Stimulated activated CD4-positive, alpha-beta T cell treated with anti-CD3 and anti-CD28 coated beads, Interleukin-15, amount 100 ng/mL, for 1 hour (primary cell): ENCODE measurements at places on chromosomes 6 and 20.
A peak's percentile ranks its signal among the peaks of the same experiment; 100 is the strongest.

DNA sequence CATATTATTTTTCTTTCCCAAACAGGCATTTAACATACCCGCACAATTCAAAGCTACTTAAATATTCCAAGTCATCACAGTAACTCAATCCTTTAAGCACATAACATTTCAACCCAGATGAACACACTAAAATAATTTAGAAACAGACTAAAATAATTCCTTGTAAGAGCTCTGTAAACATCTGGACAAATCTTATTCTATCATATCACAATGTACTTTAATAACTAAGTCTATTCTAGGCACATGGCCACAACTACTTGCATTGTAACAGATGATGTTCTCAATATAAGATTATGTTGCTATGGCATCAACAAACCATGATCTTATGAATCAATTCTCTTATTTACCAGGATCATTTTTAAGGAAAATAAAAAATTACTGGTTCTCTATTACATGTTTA lies 123.2 kb upstream of the THEMIS start:
- DNase-seq = no peak

GRCh38 chr20:22904386-22904785 lies 130.7 kb upstream of the SSTR4 start:
- no peak for DNase-seq

DNA sequence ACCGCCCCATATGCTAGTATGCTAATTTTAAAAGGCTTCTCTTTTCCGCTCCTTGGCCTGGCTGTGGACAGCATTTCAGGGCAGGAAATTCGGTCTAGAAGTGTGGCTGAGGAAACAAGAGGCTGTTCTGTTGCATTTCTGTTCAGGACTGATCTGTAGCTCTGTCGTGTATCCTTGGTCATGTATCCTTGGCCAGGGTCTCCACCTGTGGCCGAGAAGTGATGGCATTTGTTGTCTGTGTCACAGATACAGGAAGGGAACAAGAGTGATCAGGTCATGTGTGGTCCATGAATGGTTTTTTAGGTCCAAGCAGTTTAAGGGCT lies 300.5 kb upstream of the SUPT3H start:
- no peak for DNase-seq

DNA sequence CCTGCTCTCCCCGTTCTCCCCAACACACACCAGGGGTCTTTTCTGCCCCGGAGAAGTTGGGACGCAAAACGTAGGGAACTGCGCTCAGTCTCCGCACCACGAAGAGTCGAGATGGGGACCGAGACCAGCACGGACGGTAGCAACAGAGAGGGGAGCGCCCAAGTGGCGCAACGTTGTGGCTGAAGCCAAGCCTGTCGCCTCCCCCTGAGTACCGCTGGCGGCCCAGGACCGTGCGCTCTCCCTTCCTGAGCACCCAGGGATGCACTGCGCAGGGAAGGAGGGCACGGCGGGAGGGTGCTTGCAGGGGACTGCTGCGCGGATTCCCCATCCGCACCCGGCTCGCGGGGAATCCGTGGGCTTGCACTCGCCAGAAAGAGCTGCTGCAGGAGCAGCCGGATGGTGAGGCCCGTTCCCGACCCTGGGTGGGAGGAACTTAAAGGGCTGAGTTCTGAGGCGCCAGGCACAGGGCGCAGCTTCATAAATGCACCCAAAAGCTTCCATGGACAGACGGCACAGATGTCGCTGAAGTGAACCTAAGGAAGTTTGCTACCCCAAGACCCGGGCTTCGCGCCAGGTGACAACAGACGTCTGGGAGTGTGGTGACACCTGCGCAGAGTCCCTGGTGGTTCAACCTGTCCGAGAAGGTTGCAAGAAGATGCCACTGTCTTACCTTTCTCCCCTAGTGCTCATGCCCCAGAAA lies 178.7 kb downstream of the TBXT start:
- DNase-seq = no peak

GRCh38 chr20:14996883-14997672 lies 659.7 kb upstream of the FLRT3 start:
- DNase-seq = no peak

DNA sequence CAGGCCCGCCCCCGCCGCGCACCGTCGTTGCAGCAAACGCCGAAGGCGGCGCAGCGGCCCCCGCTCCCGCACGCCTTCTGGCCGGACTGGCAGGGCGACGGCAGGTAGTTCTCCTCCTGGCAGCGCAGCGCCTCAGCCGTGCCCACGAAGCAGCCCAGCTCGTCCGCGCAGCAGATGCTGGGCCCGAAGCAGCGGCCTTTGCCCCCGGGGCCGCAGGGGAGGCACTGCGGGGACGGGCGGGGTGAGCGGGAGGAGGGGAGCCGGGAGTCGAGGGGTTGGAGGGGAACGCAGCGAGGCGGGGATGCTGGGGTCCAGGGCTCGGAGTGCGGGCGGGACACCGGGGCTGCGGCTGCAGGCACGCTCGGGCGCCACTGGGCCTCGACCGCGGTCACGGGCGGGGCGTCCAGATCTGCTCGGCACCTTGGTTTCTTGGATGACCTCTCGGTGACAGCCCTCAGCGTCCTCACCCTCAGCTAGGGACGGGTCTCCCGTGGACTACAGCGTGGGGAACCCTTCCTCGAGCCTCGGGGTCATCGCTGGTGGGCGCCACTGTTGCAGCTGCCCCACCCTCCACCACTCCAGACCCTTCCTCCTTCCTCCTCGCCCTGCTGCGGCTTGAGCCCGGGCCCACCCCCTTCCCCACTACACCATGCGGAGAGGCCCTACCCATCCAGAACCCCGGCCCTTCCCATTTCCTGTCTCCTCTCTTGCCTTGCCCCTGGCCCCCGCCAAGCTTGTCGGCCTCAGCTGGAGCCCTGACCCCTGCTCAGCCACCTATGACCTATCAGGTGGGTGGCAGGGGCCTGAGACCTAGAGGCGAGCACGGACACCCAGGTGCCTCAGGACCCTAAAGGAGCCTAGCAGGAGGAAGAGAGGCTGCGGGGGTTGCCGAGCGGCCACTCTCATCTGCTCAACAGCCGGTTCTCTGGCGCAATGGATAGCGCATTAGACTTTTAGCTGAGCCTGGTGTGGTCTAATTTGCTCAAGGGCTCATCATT lies 1.3 kb downstream of the AVP start:
- no peak for DNase-seq

DNA sequence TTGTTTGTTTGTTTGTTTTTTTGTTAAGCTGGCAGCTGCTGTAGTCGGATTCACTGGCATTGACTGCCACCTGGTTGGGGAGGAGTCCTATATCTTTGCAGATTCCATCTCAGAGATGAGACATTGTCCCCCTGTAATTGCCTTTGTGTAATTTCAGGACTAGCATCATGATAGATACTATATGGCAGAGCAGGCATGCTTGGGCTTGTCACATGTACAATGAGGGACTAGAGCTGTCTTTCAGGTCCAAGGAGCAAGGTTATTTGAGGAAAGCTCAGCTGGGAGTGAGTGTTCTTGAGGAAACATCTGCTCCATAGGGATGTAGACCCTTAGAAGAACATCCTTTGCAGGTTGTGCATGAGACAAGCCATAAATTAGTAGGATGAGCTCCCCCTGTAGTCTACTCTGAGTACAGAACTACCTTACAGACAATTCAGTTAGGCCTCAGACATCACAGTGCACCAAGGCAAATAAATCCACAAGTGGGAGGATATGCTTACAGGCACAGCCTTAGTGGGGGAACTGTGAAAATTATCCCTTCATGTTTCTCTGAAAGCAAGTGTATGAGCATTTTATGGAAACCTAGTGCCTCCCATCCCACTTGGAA lies 62.1 kb downstream of the BMP2 start:
- no peak for DNase-seq

GRCh38 chr6:2220154-2220553 lies 25.3 kb downstream of the GMDS start:
- DNase-seq = no peak

- no peak for DNase-seq
Observed at GRCh38 chr6:5235830-5236229, 24.9 kb downstream of the LYRM4 start.

GRCh38 chr20:7691647-7692269 lies 248.5 kb downstream of the HAO1 start:
- no peak for DNase-seq

- no peak for DNase-seq
Observed at GRCh38 chr20:32762754-32763201, 593 bp downstream of the DNMT3B start.

DNA sequence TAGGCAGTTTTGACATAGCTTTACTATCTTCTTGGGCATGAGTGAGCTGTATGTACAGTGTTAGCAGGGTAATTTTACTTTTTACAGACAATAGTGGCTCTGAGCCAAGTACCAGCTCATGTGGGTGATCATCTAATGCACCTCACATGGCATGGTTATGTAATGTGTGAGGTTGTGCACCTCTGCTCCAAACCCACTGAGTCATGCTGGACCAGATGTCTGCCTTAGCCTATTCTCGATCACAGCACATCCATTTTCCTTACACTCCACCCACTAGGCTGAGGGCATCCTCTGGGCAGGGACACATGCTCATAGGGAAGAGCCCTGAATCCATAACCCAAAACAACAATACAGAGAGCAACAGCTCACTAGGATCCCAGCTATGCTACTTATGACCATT lies 71.6 kb upstream of the FBXL4 start:
- no peak for DNase-seq

- DNase-seq = no peak
Observed at GRCh38 chr20:36542516-36543183, 1.3 kb downstream of the MYL9 start.

GRCh38 chr6:50128420-50129005 lies 78.8 kb upstream of the DEFB112 start:
- no peak for DNase-seq

DNA sequence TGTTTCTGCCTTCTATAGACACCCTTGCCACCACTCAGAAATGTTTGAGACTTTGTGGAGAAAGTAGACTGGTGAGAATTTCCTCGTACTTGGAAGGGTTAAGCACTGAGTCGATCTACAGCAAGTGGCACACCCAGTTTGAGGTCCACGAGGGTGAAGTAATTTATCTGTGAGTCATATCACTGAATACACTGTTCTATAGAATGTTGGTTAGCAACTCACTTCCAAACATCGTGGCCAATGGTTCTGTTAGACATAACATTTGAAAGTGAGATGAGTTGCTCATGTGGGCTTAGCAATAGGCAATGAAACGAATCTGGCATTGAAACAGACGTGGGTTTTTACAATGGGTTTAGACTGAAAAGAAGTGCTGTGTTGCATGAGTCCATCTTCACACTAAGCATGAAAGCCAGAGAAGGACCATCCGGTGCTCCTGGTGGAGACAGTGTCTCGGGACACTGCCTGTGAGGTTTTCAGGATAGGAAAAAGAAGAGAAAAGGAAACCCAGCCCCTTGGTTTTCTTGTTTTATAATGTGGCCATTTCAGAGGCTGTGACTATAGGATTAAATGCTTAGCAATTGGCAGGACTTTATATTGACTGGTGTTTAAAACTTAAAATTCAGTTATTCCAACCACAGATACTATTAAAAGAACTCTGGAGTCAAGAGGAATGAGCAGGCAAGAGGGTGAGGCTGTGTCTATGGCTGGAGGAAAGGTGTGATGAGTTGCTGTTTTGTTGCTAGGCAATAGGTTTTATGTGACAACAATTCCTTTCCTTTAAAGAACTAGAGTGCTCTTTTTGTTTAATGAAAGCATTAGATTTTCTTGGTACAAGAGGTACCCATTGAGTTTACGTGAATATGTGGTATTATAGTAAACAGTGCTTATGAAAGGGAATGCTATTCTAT lies 31.0 kb upstream of the EZR start:
- no peak for DNase-seq

- no peak for DNase-seq
Observed at GRCh38 chr20:60232380-60232779, 274.2 kb downstream of the CDH26 start.

DNA sequence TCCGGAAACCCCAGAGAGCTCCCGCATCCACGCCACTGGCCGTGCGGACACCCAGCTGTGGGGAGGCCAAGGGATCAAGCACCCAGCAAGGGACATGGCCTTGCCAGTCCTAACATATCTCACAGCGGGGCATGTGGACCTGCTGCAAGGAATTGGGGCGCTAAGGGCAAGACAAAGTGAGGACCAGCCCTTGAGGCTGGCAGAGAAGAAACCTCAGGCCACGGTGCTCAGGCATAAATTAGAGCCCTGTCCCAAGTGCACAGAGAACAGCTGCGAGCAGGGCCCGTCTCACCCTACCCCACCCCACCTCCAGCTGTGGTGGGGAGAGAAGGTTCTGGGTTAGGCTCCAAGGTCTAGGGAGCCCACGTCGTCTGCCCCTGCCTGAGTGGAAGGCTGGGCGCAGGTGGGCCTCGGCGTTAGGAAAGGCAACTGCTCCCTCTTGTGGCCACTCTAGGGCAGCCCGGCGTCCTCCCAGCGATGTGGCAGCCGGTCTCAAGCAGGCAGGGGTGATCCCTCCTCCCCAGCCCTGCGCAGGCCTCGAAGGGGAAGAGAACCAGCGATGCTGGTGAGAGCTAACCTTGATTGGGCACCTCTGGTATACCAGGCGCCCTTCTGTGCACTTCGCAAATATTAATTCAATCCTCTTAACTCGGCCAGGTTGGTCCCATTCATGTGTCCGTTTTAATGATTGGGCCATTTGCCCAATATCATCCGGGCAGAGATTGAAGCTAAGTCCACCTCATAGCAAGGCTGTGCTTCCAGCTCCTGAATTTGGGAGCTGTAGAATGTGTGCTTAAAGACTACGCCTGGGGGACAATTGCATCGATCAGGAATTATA lies 235.8 kb downstream of the NFATC2 start:
- DNase-seq = peak; percentile 60

DNA sequence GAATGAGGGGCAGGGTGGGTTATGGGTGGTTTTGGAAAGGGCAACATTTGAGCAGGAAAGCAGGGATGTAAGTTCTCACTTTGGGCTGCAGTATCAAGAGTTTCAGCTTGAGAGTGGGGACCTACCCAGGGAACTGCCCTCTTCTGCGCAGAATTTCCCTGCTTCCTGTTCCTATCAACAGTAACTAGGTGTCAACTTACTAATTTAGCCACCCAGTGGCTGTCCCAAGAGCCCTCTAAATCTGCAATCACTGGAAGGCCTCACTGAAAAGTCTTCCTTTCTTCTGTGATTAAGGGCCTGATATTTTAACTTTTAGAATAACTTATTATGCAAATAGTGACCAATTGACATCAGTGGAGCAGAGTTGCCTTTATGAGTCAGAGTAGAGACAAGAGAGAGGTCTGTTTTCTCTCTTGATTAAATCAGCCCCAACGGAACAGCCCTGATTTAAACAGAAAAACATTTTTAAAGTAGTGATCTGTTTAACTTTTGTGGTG lies 118.2 kb upstream of the RIPOR2 start:
- DNase-seq = no peak

- no peak for DNase-seq
Observed at GRCh38 chr6:39593646-39594045, 131.6 kb downstream of the KIF6 start.
